Stimulated activated CD4-positive, alpha-beta T cell treated with anti-CD3 and anti-CD28 coated beads, Interleukin-12 subunit alpha, Interleukin-12 subunit beta, amount 100 ng/mL, for 4 hours (primary cell): ENCODE measurements at places on chromosomes 4 and X.
A peak's percentile ranks its signal among the peaks of the same experiment; 100 is the strongest.

- DNase-seq: no peak
These were observed 16.0 kb downstream of the ZNF275 start for GRCh38 chrX:153349952-153350351.

DNA sequence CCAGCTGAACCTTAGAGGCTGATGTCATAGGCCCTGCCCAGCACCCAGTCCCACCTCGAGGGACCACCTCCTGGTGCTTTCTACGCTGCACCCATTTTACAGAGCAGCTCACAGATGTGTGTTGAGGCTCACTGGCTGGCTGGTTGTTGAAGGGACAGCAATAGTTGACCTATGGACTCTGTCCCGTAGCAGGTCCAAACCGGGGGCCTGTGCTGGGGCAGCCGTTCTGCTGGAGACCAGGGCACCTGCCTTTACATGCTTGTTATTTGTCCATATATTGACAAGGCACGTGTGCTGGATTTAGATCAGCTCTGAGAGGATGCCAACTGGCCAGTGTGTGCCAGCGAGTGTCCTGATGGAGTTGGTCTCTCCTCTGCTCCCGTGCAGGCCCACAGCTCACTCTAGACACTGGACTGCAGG is 58.1 kb downstream of the TNIP2 start:
- DNase-seq: no peak

DNA sequence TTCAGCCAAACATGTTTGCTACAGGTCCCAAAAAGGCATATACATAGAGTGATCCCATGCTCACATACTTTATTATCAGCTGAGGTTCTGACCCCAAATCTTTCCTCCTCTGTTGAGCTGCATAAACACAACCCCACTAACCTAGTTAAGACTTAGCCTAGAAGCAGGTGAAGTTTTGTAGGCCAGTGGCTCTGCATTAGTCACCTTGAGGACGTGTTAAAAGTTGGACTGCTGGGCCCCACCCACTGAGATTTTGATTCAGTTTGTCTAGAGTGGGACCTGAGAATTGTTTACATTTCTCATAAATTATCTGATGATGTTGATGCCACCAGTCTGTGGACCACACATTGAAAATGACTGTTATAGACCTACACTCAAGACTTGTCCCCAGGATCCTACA is 43.8 kb upstream of the GAB1 start:
- no peak for DNase-seq

- no peak for DNase-seq
These were observed 84.4 kb upstream of the FAT1 start for GRCh38 chr4:186807808-186808629.

DNA sequence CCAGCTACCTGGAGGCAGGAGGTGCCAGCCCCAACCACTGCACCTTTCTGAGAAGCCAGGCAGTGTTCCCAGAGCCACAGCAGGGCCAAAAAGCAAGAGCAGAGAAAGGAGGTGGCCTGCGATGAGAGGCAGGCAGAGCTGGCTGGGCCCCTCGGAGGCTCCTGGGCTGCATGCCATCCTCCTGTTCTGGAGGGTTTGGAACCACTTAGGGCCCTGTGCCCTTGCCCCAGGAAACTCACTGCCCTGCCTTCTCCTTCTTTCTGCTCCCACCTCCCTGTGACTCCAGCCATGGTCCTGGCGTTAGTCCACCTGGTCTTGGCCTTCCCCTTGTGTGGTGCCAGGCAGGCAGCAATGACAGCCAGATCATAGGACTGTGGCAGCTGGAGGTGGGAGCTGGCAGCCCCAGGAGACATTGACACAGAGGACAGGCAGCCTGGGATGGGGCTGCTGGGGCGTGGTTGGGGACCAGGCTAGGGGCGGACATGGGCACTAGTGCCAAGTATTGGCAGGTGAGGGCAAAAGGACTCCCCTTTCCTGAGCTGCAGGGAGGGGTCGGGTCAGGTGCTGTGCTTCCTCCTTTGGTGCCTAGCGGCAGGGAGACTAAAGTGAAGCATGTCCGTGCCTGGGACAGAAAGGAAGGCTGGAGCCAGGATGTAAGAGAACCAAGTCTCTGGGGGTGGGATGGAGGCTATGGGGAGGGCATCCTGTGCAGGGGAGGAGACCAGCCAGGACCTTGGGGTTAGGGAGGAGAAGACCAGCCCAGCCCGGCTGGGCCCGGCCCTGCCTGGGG is 1.4 kb downstream of the APLN start:
- no peak for DNase-seq

GRCh38 chr4:26490111-26490959 is at the start of gene CCKAR:
TSS of gene CCKAR (minus strand) at chr4:26490484. CDS start at chr4:26490267, 217 bp downstream.
- no peak for DNase-seq

DNA sequence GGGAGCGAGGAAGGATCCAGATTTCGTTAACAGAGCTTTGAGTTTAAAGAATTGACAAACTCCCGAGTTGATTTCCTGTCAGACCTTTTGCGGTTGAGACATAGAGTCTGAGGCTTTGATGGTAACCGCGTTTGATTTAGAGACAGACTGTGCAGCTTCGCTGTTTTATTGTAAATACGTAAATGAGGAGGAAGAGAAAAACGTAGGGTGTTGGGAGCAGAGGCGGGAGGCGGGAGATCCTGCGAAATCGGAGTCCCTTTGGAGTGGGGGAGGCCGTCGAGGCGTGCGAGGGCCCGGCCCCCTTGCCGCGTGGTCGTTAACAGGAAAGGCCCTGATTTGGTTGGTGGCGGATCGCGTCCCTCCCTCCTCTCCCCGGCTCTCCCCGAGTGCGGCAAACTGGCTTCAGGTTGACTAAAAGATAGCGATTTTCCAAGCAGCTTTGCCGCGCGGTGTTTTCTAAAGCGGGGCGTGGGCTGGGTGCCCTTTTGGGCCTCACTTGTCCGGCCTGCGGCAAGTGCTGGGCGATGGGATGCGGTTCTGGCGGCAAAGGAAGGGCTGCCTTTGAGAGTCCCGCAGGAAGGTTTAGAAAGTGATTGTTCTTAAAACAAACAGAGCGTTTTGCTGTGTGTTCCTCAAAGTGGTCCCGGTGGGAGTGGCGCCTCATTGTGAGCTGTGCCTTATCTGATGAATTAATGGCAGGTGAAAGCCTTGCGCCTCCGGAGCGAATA is 857 bp downstream of the SCML1 start:
- peak; percentile 9 for DNase-seq

DNA sequence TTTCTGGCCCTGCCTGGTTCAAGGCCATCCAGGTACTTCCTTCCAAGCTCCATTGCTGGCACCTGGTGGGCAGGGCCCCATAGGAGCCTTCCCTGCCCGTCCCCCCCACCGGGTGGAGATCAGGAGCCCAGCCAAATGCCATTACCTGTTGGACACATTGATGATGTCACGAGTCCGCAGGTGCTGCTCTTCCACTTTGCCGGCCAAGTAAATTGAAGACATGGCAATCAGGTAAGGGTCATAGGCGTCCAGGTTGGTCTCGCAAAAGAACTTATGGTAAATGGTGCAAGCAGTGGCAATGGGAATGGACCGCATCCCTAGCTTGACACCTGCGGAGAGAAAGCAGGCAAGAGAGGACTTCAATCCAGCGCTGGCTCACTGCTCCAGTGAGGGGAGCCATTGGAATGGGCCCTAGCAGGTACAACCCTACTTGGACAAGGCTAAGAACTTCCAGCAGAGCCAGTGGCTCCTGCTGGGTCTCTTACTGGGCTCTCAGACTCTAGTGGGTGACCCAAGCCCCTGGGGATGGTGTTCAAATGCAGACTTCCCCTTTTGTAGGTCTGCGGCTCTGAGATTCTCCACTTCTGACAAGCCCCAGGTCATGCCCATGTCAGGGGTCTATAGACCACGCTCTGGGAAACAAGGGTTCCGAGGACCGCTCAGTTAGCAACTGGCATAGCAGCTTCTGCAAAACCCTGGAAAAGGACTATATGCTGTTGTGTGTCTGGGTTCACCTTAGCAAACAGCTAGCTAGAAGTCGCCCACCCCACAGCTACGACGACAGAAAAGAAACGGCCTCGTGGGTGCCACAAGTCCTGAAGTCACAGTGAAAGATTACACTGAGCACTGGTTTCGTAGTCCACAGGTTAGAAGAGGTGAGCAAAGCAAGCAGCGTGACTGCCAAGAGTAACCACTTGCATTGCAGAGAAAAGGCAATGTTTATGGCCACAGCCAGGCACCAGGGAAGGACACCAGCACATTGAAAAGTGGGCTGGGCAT is 2.8 kb downstream of the CCNQ start:
- DNase-seq: no peak

GRCh38 chrX:149877157-149877556 is 3.8 kb upstream of the MAGEA8 start:
- no peak for DNase-seq

GRCh38 chr4:150001815-150002214 is 76.4 kb upstream of the DCLK2 start:
- DNase-seq: no peak

GRCh38 chr4:38320343-38320695 is 343.7 kb upstream of the KLF3 start:
- no peak for DNase-seq

- DNase-seq: no peak
These were observed 178.7 kb downstream of the FRAS1 start for GRCh38 chr4:78235800-78236199.

DNA sequence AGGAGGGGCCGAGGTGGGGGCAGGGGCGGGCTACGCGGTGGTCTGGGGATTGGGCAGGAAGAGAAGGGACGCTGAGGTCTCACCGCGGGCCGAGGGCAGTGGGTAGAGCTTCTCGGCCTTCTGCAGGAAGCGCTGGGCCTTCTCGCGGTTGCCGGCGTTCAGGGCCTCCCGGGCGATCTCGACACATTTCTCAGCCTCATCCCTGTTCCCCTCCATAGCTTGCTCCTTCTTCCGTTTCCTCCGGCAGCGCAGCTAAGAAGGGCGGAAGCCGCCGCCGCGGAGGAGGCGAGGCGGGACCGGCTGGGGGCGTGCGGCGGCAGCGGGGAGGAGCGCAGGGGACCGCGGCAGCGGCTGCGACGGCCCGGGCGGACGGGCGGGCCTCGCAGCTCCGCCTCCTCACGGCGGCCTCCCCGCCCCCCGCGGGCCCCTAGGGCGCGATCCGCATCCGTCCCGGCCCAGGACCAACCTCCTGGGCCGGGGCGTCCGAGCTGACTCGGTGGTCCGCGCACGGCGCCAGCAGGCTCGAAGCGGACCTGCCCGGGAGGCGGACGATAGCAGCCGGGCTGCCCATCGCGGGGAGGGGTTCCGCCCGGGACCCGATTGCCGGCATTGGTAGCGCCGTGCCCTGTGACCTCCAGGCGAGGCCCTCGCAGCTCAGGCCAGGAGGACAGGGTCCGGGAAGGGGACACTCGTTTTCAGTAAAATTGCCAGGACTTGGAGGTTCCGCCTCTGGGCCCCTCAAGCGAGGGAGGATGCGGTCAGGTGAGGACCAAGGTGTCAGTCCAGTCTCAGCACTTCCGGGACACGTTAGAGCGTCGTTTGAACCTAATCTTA is at the start of gene DNAJB14:
TSS of gene DNAJB14 (minus strand) at position 263 of the 834 bp plus-strand sequence. CDS start at position 216, 47 bp downstream.
- peak; percentile 78 for DNase-seq

DNA sequence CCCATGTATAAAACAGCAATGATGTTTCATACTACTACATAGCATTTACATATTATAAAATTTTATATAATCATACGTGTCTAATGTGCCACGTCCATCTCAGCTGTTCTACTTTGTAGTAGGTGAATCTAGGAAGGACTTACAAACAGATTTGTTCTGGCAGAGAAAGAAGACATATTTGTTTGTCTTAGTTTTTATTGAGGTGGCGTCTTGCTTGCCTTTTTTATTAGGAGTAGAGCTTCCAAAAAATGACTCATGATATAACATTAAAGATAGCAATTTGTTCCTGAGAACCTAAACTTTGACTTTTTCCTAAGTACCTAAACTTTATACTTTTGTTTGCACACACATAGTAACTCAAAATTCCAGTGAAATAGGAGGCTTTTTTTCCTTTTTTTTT is 64.6 kb downstream of the CLDN22 start:
- no peak for DNase-seq

- DNase-seq: no peak
These were observed 58.7 kb downstream of the TSPAN5 start for GRCh38 chr4:98599617-98600205.

DNA sequence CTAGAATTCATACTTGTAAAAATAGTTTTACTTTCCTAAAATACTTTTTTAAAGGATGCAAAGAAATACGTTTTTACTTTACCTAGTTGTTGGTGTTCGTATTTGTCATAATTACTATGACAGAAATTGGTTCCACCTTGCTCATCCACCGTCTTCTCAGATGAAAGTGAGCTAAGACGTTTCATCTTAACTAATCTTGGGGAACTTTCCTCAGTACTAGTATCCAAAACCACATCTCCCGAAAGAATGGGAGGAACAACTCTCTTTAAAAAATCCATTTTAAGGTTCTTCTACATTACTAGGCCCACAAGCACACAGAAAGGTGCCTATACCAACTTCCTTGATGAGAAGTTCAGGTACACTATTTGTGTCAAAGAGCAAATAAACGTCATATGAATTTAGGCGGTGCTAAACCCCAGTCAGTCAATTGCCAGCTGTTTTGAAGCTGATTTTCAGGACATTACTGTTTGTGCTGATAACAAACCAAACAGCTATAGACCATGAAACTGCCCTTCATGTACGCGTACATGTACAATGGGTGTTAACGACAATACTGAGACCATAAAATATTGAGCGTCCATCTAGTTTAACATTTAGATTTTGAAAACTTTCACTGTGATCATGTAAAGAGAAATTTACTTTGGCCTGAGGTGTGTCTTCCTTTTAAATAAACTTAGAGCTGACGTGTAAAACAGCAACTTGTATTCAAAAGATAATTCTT is 99.1 kb downstream of the FRYL start:
- DNase-seq: no peak

DNA sequence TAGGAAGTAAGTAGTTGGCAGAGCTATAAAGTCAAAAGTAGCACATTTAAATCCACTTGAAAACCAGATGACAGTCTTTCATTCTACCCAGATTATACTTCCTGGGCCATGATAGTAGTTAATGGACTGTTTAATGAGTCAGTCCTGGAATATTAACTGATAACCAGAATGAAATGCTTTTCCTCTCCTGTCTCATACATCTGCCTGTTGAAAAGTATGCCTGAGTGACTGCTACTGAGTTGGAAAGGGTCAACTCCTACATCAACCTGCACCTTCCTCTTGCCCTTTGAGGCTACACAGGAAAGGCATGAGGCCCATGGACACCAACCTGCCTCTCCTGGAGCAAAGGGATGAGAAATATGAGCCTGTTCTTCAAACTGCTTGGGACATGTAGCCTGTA is 36.0 kb upstream of the COX7B2 start:
- DNase-seq: no peak

GRCh38 chr4:173247321-173247720 is 78.7 kb downstream of the GALNT7 start:
- DNase-seq: no peak

DNA sequence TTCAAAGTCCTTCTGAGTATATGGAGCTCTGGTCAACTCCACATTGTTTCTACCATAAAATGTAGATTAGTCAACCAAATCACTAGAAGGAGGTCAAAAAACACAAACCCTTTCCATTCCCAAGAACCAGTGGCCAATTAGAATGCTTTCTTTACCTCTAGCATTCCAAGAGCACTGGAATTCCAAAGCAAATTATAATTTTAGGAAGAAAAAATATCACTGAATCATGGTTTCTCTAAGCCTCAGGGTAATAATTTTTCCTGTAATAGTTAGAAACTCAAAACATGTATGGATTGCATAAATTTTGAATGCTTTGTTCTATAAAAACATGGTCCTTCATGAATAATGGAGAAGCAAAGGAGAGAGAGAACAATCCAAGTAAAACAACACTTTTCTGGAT is 39.5 kb downstream of the LEF1 start:
- DNase-seq: no peak
